ENCODE measurements at places on chromosomes 7 and 10. TPM values are rescaled to one million over a fixed set of nuclear protein-coding genes. Genes with fewer than 3 reads are reported as not detected.

The PALD1 gene
- total RNA-seq = 8.3 TPM

The CYP2E1 gene
- 1.3 TPM for total RNA-seq

The PLEKHS1 gene
- not detected for total RNA-seq

GRCh38 chr10:2012209-2012608 lies 274.9 kb upstream of the ADARB2 start:
- DNase-seq = no peak

DNA sequence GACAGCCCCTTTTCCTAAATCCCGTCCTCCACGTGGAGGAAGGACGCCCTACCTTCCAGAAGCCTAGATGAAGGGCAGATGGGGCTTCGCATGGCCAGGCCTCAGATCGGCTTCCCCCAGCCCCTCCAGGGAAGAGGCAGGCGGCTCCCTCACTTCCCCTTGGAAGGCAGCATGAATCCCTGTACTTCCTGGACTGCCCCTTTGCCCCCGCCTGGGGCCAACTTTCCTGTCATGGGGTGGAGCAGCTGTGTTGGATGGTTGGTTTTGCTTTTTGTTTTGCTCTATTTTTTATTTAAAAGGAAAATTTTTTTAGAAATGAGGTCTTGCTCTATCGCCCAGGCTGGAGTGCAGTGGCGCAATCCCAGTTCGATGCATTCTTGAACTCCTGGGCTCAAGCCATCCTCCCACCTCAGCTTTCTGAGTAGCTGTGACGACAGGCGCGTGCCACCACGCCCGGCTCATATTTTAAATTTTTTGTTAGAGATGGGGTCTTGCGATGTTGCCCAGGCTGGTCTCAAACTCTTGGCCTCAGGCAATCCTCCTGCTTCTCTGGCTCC lies 27.2 kb downstream of the GTF2IRD1 start:
- DNase-seq = peak; percentile 78

- DNase-seq = no peak
Measured at GRCh38 chr7:4774658-4775249, 669 bp upstream of the AP5Z1 start.

DNA sequence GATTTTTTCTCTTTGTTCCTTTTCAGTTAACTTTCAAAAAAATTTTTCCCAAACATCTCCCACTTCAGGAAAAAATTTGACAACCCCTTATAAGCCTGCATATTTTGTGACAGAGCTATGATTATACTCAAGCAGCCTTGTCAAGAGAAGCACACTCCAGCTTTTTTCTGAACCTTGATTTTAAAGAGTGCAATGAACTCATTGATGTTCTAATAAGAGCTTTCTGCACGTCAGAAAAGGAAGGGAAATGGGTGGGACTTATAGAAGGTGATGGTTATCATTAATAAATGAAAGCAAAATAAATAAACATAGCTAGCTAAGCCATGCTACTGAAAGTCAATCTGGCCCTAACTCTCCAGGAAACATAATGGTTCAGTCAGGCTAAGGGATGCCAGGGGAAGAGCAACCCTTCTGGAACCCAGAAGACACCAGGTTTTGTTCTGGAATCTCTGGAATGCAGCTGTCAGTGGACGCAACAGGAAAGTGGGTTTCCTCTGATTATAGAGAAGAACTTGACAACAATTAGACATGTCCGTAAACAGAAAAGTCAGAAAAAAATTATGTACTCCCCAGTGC lies 76.1 kb downstream of the NHLRC2 start:
- no peak for DNase-seq

DNA sequence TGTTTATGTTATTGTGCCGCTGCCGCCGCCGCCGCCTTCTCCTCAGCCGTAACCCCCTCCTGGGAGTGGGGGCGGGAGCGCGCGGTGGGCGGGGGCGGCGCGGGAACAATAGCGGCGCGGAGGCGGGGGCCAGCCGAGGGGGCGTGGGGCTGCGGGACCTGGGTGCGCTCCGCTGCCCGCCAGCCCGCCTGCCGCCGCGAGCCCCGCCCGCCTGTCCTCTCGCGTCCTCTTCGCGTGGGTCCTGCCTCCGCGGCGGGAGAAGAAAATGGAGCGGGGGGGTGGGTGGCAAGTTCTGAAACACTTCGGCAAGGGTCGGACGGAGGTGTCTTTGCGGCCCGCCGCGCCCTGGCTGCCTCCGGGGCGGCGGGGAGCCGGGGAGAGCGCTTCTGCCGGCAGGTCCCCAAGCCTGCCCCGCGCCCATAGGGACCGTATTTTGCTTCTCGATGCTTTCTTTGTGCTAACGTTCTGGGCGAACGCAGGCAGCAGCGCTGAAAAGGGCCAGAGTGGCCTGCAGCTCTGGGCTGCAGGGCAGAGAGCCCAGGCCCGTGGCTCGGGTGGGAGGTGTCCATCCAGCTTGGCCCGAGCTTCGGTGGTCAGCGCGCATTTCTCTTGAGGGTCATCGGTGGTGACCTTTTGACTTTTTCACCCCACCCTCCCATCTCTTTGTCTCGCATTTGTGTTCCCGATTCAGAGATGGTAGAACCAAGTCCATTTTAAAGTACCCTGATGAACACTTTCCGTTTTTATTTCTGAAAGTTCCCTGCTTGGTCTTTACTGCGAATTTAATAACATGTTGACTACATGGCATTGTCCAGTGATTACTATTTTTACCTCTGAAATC lies 613 bp downstream of the MAPK8 start:
- DNase-seq = peak; percentile 75

- no peak for DNase-seq
Measured at GRCh38 chr10:122590153-122590552, 29.6 kb downstream of the DMBT1 start.

GRCh38 chr10:76160446-76161300 lies 729.2 kb downstream of the LRMDA start:
- no peak for DNase-seq

DNA sequence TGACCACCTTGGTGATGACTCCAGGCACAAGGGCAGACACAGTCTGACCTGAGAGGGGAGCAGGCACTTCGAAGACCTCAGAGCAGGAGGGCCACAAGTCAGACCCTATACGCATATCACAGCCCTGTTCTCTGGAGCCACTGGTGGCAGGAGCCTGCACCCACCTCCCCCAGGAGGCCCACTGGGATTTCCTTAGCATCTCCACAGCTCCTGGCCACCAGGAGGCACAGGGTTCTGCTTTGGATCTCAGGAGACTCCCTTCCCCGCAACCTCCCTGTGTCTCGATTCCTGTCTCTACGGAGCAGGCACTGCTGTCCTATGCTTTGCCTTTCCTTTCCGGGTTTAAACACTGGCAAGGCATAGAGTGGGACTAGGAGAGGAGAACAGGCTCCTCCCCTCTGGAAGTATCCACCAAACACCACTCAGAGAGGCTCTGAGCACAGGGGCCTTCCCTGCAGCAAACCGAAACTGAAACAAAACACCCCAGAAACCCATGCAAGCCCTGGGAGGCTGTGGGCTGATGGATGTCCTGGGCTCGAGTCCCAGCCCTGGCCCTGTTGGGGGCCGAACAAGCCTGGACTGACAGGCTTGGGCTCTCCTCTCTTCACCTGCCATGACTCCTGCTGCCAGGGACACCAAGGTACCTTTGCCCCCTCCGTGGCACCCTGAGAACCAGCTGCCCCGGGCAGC lies 166.3 kb downstream of the NEURL1 start:
- peak; percentile 75 for DNase-seq

DNA sequence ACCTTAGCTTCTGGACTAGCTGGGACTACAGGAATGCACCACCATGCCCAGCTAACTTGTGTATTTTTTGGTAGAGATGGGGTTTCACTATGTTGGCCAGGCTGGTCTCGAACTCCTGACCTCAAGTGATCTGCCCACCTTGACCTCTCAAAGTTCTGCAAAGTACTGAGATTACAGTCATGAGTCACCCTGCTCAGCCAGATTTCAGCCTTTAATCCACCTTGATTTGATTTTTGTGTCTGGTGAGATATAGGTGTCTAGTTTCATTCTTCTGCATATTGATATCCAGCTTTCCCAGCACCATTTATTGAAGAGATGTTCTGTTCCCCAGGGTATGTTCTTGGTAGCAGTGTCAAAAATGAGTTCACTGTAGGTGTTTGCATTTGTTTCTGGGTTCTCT lies 20.1 kb upstream of the CYP3A7 start:
- DNase-seq = no peak

GRCh38 chr7:35257251-35258124 lies 3.6 kb upstream of the TBX20 start:
- peak; percentile 49 for DNase-seq

DNA sequence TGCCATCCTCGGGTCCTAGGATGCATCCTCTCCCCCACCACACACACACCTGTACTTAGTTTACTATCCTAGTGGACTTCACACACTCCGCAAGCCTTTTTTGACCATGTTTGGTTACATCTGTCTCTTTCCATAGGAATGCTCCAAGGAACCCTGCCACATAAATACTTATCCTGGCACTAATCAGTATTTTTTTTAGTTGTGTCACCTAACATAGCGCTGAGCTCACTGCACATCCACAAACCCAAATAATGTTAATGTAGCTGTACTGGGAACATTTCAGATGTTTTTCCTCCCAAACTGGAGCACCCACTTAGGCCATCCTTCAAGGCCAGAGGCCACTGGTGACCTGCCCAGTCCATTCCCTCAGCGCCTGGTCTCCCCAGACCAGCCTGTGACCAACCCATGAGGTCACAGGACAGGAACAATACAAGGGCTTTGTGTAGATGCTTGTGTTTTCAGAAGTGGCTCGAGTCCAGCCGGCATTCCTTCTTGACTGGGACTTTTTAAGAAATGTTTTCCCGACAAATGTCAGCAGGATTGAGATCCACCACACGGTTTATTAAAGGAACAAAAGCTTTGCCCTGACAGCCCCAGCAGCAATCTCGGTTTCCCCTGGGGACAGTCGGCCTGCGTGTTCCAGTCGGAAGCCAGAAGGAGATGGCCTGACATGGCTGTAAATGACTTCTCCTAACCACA lies 181.4 kb downstream of the JCAD start:
- DNase-seq = peak; percentile 83

DNA sequence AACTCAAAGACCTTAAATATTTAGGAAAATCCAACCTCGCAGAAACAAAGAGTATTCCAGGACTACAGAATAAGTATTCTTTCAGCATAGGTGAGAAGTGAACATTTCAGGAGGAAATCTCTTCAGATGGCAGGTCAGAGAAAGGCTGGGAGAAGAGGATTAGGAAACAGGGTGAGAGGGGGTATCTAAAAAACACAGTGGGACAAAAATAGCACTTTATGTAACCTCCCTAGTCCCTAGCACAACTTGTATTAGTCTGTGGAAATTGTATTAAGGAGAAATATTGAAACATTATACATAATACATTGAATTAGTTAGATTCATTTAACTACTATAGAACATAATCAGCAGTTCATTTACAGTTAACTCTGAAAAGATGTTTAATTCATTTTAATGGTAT lies 192.3 kb downstream of the CACNB2 start:
- no peak for DNase-seq
